ENCODE measurements at places on chromosomes 7 and 10.

- DNase-seq, result no peak
Measured at GRCh38 chr7:85220023-85220422, 33.2 kb upstream of the SEMA3D start.

DNA sequence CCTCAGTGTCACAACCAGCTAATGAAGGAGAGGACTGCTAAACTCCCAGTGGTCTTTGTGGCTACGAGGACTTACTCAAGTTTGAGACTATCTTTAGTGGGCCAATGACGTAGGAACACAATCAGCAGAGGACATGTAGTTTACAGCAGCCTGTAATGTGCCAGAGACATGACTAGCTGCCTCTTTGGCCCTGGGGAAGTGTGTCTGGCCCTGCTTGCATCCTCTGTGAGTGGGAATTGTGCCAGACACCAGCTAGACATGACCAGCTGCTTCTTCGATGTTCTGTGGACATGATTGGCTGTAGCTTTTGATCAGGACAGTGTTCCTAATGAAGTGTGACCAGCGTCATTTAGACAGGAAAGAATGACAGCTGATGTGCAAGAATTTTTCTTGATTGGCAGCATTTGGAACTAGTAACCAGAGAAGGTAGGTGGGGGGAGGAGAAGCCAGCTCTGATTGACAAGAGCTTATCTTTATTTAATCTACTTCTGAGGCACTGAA, 141.7 kb downstream of the AUTS2 start:
- no peak for DNase-seq

DNA sequence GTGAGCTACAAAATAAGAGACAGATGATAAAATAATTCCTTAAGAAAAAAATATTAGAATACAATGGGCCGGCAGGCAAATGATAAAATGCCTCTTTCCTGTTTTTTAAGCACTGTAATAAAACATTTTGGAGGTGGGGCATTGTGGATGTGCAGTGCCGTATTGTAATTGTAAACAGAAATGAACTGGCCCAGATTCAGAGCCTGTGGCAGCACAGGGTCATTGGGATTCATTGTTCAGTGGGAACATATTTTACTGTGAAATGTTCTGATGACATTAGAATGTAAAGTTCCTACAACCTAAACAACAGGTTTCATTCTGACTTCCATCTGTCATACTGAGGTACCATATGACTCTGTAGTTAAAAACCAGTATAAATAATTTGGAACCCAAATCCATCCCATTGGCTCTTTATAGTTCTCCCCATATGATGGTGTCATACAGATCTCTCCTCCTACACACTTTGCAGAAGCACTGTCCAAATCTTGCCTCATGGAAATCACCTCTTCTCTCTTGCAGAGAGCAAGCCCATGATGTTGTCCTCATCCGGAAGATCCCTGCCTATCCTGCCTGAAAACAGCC, 264.6 kb downstream of the WDR37 start:
- no peak for DNase-seq

- no peak for DNase-seq
Measured at GRCh38 chr7:84913731-84914130, 273.1 kb downstream of the SEMA3D start.

DNA sequence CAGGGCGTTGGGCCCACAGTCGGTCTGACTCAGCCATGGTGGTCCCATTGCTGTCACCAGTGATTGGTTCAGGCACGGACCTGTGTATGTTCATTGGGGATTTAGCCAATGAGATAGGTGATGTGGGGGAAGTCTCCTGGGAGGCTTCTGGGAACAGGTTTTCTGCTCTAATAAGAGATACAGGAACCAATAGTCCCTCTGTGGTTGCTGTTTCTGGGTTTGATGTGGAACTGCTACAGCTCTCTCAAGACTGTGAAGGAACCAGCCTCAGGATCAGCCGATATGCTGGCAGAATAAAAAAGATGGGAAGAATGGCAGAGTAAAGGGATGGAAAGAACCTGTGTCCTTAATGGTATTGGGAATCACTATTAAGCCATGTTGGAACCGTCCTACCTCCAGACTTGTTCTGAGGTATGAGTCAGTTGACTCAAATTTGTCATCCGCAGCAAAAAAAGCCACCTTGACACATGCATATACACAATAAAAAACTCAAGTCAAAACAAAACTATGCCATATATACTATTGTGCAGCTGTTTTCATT, 70.6 kb downstream of the MCMBP start:
- DNase-seq, result no peak
